RCC 7860 (cell line): ENCODE measurements at places on chromosomes 4 and X.
A peak's percentile ranks its signal among the peaks of the same experiment; 100 is the strongest.

DNA sequence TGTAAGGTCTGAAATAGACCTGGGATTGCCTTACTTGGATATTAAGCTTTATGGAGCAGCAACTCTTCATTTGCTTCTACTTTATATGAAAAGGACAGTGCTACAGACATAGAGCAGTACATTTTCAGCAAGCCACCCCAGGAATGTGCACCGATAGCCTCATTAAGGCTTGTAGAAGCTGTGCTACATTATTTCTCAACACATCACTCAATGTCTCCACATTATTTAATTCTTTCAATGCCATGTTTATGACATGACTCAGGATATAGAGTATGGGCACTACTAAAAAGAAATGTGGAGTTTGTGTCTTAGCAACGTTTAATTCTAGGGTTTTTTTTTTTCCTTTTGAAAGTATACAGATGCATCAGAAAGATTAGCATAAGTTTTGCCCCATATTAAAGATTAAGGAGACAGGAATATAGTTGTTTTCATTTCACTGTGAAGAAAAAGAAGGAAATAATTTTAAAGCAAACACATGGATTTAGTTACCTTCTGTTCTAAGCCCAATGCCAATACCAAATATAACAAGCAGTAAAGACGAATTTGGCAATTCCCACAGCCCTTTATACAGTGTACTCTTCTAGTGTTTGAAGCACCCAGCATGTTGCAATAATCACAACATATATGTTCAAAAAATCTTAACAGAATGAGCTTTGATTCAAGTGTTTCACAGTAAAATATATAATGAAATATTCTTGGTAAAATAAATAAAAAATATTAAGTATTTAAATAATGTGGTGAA lies 2140.1 kb upstream of the AGA start:
- DNase-seq, result no peak

DNA sequence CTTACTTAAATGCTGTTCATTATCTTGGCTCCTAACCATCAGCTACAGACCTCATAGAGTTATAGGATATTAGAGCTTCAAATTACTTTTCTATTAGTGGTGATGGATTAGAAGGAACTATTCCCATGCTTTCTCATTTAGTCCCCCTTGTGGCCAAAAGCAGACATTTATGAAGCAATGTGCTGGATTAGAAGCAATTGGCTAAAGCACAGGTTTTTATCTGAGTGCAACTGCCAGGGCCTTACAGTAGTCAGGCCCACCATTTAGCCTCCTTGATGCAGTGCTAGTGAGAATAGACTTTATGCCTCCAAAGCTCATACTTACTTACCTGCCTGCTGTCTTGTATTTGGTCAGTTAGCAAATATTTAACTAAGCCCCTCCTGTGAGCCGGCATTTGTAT lies 93.0 kb downstream of the TSPAN7 start:
- no peak for DNase-seq

GRCh38 chr4:3715855-3716630 lies 50.1 kb upstream of the ADRA2C start:
- DNase-seq, result no peak

DNA sequence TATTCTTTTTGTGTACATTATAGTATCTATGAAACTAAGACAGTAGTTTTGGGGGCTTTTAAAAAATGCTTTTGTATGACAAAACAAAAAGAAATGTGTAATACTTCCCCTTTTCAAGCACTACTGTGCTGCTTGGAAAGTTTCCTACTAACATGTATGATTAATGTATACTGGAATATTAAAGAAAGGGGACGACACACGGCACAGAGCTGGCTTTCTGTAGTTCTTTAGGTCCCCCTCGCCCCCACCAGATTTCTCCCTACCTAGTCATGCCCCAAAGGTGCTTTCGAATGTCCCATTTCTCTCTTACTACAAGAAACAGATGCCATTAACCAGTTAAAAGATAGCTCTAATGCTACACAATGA lies 1.6 kb upstream of the AP1S2 start:
- no peak for DNase-seq

DNA sequence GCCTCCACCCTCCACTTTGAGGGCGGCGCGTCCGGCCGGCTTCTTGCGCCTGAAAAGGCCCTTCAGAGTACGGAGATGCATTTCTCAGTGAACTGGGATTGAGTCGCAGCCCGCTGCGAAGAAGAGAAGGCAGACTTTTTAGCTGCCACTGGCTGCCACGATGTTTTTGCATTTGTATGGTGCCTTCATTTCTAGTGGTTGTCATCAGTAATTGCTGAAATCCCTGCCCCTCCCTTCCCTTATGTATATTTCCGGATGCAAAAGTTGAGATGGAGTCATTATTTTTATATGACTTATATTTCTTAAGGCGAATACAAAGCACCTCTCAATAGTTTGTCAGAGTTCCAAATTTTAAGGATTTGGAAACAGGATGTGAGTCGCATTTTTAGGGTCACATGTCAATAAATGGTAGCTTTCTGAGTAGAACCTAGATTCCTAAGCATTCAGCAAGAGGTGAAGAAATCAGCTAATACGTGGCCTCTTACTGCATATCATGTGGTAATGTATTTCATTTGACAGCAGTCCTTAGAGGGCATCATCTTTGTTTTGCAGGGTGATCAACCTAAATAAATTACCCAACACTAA lies 658 bp downstream of the ATP6AP2 start:
- DNase-seq, result no peak

GRCh38 chr4:118920247-118920646 lies 31.6 kb downstream of the SYNPO2 start:
- peak; percentile 29 for DNase-seq

- no peak for DNase-seq
These were observed 149.3 kb upstream of the TENM3 start for GRCh38 chr4:182093935-182094334.

- no peak for DNase-seq
These were observed 6.8 kb upstream of the MAN2B2 start for GRCh38 chr4:6568148-6568547.

GRCh38 chr4:14257903-14258302 lies 630.4 kb upstream of the BOD1L1 start:
- no peak for DNase-seq

DNA sequence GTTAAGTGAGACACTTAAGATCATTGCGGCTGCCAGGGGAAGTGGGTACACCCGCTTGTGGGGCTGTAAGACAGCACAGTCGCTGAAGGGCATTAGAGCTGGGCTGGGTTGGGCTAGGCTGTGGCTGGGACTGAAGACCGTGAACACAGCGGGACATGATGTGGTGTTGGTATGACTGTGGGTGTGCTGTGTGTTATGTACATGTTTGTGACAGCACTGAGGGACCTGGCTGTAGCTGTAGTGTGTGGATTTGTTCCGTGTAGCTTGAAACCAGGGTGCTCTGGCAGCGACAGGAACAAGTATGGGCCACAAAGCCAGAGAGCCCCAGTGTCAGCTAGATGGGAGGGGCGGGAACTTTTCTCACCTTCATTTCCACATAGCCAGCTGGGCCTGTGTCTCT lies 82.1 kb downstream of the NHSL2 start:
- no peak for DNase-seq

DNA sequence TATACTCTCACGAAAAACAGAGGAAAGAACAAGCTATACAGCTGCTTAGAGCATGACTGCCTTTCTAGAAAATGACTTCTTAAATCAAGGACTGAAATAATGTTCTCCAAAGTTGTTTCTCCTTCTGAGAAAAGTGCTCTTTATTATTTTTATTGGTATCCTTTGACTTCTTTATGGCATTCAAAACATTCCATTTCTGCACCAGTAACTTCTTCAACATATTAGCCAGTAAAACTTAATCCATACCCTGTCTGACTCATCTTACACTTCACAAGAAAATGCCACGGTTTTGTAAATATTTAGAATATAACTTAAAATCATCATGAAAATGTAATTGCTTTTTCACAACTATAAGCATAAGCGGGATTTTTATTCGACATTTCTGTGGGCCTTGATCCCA lies 180.4 kb downstream of the NR3C2 start:
- peak; percentile 26 for DNase-seq

- no peak for DNase-seq
These were observed 16.8 kb downstream of the SMAD1 start for GRCh38 chr4:145498430-145498829.

- no peak for DNase-seq
These were observed 225.8 kb upstream of the ETNPPL start for GRCh38 chr4:108988464-108989195.

- DNase-seq, result no peak
These were observed 138.8 kb upstream of the MSX1 start for GRCh38 chr4:4720646-4721045.

GRCh38 chrX:136589966-136590365 lies 58.0 kb downstream of the VGLL1 start:
- no peak for DNase-seq

DNA sequence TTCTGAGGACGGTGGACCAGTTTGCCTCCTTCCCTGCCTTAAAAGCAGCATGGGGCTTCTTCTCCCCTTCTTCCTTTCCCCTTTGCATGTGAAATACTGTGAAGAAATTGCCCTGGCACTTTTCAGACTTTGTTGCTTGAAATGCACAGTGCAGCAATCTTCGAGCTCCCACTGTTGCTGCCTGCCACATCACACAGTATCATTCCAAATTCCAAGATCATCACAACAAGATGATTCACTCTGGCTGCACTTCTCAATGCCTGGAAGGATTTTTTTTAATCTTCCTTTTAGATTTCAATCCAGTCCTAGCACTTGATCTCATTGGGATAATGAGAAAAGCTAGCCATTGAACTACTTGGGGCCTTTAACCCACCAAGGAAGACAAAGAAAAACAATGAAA lies 255.3 kb downstream of the RAPGEF2 start:
- peak; percentile 9 for DNase-seq

GRCh38 chrX:70257423-70258288 lies 2.3 kb downstream of the P2RY4 start:
- DNase-seq, result no peak

DNA sequence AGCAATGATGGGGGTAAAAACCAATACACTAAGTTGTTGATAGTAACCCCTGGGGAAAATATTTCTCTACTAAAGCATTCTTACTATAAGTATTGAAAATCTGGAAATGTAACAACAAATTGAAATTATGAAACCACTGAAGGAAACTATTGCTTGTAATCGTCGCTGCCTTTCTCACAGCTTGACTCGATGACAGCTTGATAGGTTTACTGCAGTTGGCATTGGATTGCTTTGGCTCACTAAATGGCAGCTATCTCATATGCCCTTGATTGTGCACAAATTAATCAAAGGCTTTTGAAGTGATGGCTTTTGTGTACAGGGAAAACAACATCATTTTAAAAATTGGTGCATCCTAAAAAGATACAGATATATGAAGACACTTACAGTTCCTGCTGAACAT lies 419.6 kb upstream of the TENM3 start:
- no peak for DNase-seq

DNA sequence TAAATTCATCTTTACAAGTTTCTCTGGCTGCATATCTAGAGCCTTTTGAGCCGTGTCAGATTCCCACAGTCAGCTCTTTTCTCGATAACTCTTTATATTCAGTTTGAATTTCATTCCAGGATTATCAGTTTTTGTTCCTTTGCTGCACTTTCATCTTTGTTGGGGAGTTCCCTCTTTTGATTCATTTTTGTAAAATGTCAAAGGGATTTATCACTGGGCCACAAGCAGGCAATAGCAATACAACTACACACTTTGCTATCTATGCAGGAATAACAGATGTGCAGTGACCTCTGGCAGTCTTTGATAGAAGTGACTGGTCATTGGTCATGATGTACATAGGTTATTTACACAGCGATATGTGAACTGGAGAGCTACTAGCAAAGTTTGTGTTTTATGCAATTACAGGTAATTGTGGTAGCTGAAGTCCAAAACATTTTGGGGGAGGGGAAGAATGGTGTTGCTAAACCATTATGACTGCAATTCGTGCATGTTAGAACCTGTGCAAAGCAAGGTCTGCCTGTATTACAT lies 43.8 kb downstream of the HPGDS start:
- no peak for DNase-seq

- DNase-seq, result no peak
These were observed 1041.2 kb upstream of the INTU start for GRCh38 chr4:126591583-126591982.

- no peak for DNase-seq
These were observed 271.8 kb upstream of the GK2 start for GRCh38 chr4:79679859-79680258.

GRCh38 chrX:3940000-3940610 lies 226.7 kb upstream of the PRKX start:
- DNase-seq, result peak; percentile 7

GRCh38 chr4:38860788-38861424 lies 4.3 kb upstream of the TLR6 start:
- no peak for DNase-seq

GRCh38 chr4:130573742-130574141 lies 1477.8 kb downstream of the C4orf33 start:
- no peak for DNase-seq

DNA sequence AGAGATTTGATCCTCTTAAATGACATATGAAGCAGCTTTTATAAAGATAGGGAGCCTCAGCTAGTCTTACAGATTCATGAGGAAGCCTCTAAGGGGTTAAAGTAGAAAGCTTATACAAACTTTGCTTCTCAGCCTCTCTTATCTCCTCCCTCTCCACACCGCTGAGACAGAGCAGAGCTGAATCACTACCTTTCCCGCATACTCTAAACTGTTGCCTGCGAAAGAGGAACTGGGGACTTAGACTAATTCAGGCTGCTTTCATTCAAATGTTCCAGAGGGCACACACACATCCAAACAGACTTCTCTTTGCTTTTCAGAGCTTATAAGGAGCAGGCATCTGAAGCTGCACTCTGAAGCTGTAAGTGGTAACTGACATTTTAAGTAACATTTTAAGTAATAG lies at the start of gene SERTM2:
Gene SERTM2 (plus strand): TSS at position 169 of the 400 bp plus-strand sequence. CDS start 7,213 bp downstream, outside the sequence.
- peak; percentile 32 for DNase-seq

GRCh38 chrX:46750889-46751288 lies 8.0 kb downstream of the SLC9A7 start:
- DNase-seq, result no peak

GRCh38 chrX:17617806-17618205 lies 119.5 kb upstream of the SCML1 start:
- no peak for DNase-seq

DNA sequence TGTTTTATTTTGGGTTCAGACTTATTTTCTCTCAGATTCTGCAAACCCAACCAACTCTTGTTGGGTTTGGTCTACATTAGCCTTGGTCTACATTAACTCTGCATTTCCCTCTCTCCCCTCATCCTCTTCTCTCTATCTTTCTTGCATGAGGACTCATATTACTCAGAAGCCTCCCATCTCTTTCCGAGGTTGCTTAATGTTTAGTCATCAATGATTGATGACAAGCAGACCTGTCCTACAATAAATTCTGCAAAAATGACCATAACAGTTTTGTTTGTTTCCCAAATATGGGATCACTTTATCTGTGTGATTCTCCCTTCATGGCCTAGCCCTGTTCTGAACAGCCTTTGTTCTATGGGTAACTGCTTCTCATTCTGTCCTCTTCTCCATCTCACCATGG lies 75.2 kb downstream of the GABRB1 start:
- DNase-seq, result no peak
